NCI-H524 (cell line): ENCODE measurements at places on chromosomes 3 and 15.
A peak's percentile ranks its signal among the peaks of the same experiment; 100 is the strongest.

- peak; percentile 35 for DNase-seq
Observed at GRCh38 chr3:194397757-194398312, 1.2 kb downstream of the GP5 start.

DNA sequence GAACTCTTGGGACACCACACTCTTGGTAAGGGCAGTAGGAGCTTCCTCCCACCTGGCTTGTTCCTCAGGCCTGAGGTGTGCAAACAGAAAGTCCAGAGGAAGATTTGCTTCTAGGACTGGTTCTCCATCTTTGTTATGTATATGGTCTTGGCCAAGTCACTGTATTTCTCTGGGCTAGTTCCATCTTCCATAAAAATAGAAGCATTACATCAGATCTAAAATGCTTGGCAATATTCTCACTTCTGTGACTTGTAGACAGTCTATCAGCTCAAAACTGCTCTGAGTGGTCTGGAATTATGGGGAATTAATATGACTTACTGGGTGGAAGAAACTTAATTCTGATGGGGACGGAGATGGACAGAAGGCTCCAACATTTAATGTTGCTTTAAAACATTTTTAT is 55.2 kb downstream of the TMEM108 start:
- no peak for DNase-seq

DNA sequence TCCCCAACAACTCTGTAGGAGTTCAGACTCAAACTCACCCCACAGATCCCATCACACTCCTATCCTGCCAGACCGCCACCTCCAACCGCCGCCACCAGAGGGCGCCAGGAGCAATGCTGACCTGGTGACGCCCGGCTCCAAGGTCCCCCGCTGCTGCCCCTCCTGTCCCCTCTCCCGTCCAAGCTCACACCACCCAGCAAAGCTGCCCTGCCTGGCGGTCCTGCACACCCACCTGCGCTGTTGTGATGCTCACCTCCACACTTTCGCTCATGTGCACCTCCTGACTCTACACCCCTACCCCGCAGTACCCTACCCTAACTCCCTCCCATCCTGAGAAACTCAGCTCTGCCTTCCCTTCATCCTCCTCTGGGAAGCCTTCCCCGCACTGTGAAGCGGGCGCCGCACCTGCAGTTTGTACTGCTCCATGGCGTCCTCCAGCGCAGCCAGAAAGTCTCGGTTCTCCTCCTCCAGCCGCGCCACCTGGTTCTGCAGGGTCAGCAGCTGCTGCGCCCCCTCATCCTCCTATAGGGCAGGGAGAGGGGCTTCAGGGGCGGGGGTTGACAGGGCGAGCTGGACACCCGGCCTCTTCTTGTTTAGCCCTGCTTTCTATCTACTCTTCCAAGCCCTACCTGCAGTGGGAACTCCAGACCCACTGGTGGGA is 7.9 kb downstream of the KIF7 start:
- DNase-seq = no peak

DNA sequence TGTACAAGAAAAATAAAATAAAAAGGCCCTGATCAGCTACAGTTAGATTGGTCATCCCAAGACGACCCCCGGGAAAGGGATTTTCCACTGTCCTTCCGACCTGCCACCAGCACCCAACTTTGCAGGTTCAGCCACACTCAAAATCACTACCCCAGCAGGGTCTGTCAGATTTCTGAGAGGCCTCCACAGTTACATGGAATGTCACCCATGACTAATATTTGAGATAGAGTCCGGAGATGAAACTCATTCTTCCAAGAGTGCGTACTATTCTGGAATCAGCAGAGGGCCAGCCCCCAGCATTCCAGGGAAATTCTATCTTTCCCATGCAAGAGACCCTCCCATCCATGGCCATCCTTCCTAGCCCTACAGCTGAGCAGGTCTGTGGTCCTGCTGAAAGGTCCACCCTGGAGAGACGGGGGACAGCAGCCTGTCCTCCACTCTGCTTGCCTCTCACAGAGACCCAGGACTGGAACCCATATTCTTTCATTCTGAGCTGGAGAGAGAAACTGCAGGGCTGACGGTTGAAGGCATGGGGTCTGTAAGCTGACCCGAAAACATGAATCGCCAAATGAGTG is 5.8 kb downstream of the LIPC start:
- no peak for DNase-seq

- no peak for DNase-seq
Observed at GRCh38 chr3:113039546-113039945, 48.8 kb downstream of the GTPBP8 start.

- no peak for DNase-seq
Observed at GRCh38 chr3:24302396-24302795, 192.3 kb downstream of the THRB start.

DNA sequence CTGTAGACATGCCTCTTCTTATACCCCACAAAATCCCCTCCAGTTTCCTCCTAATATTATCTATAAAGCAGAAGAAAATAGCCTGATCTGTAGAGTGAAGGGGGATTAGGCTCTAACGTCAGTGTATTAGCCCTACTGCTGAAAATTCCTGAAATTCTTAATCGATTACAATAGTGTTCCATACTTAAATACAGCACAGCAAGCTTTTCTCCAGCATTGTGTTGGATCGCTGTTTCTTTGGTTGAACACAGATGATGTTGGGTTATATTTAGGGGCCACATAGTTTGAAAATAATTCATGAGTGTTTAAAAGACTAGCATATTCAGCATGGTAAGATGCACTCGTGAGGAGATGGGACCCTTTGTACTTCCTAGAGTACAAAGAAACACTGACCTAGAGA is 52.5 kb downstream of the PIAS1 start:
- DNase-seq = no peak

DNA sequence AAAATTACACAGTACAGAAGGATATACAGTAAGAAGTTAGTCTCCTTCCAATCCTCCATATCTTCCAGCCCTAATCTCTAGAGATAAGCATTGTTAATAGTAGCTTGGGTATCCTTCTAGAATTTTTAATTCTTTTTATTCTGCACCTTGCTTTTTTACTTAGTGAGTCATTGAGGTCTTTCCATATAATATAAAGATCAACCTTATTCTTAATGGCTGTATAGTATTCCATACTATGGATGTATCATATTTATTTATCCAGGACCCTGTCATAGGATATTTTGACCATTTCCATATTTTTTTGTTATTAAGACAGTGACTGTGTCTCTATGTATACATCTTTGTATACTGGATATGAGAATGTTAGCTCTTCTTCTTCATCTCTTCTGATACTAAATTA is 36.3 kb upstream of the SKOR1 start:
- DNase-seq = no peak

DNA sequence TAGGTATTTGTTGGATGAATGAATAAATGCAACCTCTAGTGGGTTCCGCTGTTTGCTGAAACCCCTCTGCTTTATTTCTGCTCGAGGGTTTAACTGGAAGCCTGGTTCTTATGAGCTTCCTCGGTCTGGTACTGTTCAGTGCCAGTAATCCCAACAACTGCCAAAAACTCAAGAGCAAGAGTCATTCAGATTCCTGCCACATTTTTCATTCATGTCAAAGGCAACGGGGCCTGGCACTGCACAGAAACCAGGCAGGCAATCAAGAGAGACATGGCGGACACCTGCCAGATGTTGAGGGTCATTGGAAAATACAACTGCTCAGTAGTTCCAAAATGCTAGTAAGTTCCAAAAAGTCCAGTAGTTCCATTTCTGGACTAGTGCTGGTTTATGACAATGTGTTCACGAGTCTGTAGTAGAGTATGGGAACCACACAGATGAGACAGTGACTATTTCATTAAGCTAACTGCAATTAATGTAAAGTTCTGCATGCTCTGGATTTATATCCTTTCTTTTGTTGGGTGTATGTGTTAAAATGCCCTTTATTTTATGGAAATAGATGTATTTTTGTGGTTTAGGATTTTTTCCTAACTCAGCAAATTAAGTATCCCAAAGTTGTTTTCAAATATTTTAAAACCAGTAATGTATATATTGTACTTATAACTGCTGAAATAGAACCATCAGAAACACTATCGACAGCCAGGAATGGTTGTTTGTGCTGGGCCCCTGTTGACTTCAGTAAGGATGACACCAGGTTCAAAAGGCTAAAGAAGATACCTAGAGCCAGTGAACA is 22.7 kb upstream of the TMEM41A start:
- no peak for DNase-seq

DNA sequence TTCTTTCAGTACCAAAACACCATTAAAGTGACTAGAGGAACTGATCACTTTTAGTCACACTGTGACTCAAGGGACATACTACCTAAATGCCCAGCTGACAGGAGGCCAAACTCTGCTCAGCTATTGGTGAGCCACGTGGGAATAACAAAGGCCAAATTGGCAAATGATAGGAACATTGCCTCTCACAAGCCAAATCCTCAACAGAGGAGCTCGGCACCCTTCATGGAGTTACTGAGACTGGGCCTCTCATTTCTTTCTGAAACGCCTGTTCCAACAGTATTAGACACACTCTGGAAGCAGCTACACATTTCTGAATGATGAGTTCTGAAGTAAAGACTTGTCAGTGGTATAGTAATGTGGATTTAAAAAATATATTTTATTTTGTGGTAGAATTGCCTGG is 166.0 kb upstream of the COL8A1 start:
- no peak for DNase-seq

DNA sequence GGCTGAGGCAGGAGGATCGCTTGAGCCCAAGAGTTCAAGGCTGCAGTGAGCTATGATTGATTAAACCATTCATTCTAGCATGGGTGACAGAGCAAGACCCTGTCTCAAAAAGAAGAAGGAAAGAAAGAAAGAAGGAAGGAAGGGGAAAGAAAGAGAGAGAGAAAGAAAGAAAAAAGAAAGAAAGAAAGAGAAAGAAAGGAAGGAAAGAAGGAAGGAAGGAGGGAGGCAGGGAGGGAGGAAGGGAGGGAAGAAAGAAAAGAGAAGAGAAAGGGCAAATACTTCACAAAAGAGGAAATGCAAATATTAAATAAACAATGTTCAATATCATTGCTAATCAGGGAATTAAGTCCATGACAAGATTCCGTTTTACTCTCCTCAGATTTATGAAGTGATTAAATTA is 4.0 kb upstream of the KIF7 start:
- no peak for DNase-seq

DNA sequence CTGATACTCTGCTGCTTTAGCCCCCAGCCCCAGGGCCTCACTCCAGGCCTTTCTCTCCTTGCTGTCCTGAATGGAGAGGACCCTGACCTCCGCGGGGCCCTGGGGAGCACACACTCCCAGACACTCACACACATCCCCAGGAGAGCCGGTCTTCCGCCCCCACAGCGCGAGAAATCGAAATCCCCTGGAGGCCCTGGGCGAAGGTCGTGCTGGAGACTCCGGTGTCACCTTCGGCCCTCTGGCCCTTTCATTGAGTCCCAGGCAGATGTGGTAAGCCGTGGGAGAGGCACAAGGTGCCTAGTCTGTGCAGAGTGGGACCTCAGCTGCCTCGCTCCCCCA is 848 bp upstream of the GOLGA8B start:
- DNase-seq = no peak

GRCh38 chr3:51297333-51297732 is 87.8 kb upstream of the MANF start:
- DNase-seq = no peak

- DNase-seq = no peak
Observed at GRCh38 chr15:82970696-82971095, 15.3 kb upstream of the RAMAC start.

DNA sequence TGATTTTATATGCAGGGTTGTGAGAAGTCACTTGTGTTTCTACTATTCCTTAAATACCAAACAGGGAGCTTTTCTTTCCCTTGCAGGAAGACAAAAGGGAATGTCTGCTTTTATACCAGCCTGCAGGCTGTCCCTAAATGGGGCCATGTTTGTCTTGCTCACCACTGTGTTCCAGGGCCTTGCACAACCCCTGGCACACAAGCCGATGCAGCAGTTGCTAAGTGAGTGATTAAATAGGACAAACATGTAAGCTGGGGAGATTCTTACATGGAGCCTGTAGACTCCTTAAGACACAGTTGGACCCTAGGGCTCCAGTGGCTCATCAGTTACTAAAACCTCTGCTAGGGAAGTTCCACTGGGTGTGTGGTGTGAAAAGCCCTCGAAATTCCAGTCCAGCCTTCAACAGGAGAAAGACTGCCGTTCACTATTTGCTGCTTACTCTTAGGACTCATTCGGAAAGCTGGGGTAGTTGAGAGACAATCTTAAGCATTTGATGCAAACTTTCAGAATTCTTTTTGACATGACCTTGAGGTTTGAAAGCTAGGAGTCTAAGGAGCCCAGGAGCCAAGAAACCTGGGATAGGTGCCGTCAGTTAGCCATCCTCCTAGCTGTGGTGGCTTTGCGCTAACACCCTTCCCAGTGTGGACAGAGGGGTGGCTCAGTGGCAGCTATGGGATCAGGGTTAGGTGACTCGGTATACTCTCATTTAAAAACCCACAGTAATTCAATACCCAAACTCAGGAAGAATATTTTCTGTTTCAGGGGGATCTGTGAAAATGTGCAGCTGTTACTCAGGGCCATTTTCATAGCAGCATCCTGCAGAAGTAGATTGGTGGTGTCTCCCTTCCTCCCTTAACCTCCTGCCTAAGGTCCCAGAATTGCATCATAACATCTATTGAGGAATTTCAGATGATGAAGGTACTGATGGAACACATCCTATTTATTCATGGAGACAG is 39.1 kb downstream of the SYNM start:
- DNase-seq = no peak

- no peak for DNase-seq
Observed at GRCh38 chr3:52046186-52046901, 10.0 kb downstream of the DUSP7 start.

- DNase-seq = no peak
Observed at GRCh38 chr3:48064292-48064829, 48.1 kb upstream of the MAP4 start.

- peak; percentile 95 for DNase-seq
Observed at GRCh38 chr3:118641608-118642007, 393.0 kb downstream of the IGSF11 start.

GRCh38 chr15:53917109-53917508 is 61.1 kb upstream of the UNC13C start:
- no peak for DNase-seq

DNA sequence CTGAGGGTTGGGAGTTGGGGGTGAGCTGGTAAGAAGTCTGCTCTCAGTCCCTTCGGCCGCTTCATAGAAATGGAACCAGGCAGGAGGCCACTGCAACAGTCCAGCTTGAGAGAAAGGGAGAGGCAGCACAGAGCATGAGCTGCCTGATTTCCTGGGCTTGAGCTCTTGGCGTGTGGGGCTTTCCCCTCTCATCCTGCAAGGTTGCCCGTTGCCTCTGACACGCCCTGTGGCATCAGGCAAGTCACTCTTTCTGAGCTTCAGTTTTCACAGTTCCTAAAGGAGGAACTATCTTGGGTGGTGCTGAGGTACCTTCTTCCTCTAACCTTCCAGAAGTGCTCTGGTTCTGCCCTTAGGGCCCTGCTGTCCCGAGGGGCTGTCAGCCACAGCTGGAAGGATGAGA is 4.9 kb downstream of the MESP2 start:
- DNase-seq = no peak

GRCh38 chr15:92020207-92020606 is 166.7 kb downstream of the SLCO3A1 start:
- DNase-seq = no peak
